WERI-Rb-1 (cell line): ENCODE measurements at places on chromosomes 6 and 20.

GRCh38 chr6:143241911-143242310 lies 181.2 kb downstream of the AIG1 start:
- no peak for DNase-seq

- no peak for DNase-seq
Observed at GRCh38 chr20:2757969-2758368, 42.5 kb downstream of the CPXM1 start.

GRCh38 chr6:167538746-167539145 lies 213.9 kb downstream of the TTLL2 start:
- no peak for DNase-seq

DNA sequence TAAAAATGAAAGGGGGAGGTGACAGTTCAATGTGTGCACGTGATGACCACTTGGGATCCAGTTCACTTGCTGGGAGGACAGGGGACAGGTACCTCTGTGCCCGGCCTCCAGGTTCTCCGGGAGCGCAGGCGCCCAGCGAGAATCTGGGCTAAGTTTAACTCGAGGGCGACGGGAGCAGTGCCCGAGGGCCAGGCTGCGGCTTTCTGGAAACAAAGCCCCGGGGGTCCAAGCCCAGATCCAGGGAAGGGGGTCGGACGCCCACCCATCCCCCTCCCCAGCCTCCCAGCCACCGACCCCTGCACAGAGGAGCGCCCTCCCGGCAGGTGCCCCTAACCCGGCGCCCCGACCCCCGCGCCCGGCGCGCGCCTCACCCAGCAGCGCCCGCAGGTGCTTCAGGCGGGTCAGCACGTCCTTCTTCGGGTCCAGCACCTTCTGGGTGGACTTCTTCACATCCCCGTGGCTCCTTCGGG lies 405 bp downstream of the RALGAPA2 start:
- DNase-seq: peak; percentile 11

DNA sequence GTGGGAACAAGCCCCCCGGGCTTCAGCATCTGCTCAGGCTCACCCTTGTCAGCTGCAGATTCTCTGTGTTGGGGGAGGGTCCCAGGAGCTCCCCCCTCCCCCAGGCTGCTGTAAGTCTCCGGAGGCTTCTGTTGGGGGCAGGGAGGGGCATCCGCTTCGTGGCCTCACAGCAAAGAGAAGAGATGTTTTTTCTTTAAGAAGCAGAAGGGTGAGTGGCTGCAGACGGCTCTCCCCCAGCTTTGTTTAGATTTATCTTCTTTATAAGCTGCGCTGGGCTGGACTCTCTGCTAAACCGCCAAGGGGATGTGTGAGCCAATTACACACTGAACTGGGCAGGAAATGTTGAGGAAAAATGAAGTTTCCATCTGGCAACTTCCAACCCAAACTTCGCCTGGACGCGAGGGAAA lies 48.7 kb upstream of the GATA5 start:
- peak; percentile 67 for DNase-seq
